GM04504 (cell line): ENCODE measurements at places on chromosomes 1 and 21.

GRCh38 chr1:207565546-207566468 lies 69.8 kb downstream of the CR1 start:
- no peak for DNase-seq

DNA sequence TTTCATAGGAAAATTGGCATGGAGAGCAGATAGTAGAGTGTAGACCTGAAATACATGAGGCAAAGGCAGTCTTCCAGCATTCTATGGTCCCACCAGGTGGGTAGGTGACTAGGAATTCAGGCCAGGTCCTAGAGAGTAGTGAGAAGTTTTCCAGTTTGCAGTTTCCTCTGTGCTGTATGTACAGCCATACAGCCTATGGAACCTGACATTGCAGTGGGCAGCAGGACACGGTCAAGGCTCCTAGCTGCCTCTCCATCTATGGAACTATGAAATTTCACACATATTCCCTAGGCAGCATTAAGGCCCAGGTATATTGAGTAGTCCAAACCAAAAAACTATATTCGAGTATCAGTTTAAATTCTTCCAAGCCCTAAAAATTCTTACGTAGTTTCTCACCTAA lies 16.3 kb downstream of the POGK start:
- DNase-seq, result no peak

GRCh38 chr1:46689356-46689755 lies 17.7 kb downstream of the TEX38 start:
- DNase-seq, result no peak

- peak; percentile 84 for DNase-seq
Observed at GRCh38 chr1:52002038-52002917, 11.8 kb upstream of the RAB3B start.

DNA sequence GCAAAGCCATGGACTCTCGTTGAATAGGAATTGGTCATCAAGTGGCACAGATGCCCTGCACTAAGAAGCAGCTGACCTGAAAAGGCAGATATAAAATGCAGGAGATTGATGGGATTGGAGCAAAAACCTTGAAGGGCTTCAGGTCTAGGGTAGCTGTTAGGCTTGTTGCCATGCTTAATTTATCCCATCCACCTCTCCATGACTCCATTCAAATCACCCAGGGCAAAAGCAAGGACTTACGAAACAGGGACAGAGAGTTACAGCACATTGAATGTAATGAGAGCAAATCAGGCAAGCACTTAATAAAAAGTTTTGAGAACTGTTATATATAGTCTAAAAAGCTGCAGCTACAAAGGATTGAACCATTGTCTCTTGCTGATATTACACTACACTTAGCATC lies 298.2 kb upstream of the ESRRG start:
- DNase-seq, result no peak

DNA sequence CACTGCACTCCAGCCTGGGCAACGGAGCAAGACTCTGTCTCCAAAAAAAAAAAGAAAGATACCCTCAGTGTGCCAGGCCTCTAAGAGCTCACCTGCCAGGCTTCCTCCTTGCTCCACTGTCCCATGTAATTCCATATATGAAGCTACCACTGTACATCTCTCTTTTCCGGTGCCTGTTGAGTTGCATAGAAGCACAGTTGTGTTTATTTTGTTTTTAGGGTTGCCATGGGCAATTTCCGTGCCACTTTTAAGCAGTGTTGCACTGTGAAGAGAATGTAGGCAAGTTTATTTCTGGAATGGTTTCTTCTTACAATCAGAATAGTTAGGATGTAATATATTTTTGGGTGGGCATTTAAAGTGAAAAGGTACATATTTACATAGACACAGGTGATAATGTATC lies 23.3 kb downstream of the MR1 start:
- no peak for DNase-seq

GRCh38 chr1:38489844-38490270 lies 369.7 kb downstream of the RRAGC start:
- DNase-seq, result no peak

DNA sequence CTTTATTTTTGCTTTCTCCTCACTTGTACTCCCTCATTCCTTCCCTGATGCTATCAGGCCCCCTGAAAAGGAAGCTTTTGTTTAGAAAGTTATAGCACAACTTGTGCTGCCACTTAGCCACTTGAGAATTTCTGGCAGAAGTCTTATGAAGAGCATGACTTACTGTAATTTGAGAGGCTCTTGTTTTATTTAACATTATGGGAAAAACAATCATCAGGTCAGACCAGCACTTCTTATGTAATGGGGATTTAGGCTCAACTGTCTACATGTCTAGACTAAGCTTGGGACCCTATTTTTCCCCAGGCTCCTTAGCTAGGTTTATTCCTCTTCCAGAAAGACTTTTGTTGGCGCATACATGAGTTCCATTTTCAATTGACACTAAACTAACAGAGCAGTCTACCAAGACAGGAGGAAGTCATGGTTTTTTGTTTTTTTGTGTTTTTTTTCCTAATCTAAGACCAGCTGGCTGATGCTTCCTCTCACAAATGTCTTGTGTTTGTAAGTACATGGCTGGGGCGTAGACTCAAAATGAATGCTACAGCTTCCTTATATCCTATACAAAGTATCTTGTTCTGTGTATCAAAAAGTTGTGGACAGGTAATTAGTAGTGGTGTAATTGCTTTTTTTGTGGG lies 31.5 kb downstream of the TNFSF4 start:
- peak; percentile 10 for DNase-seq

DNA sequence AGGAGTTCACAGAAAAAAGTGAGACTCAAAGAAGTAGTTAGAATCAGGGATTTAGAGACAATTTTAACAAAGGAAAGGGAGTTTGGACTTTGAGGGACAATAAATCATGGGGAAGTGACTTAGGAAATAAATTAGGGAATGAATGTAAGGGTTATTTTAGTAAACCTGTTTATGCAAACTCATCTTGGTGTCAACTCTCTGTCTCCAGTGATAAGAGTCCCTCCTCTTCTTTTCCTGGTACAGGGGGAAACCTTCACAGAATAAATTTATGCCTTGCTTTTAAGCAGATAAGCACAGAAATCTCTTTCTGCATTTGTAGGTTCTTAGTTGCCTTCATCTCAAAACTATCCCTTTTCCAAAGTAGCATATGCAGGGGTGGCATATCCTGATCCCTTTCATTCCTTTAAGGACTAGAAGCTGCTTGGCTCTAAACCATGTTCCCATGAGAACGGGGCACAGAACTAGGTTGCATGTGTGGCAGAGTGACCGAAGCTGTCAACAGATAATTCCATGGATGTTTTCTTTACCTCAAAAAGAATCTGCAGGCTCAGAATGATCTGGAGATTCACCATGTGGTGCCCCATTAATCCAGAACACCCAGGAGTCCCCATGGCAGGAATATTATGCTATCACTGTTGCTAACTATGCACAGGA lies 155.4 kb downstream of the ZNF648 start:
- DNase-seq, result no peak

DNA sequence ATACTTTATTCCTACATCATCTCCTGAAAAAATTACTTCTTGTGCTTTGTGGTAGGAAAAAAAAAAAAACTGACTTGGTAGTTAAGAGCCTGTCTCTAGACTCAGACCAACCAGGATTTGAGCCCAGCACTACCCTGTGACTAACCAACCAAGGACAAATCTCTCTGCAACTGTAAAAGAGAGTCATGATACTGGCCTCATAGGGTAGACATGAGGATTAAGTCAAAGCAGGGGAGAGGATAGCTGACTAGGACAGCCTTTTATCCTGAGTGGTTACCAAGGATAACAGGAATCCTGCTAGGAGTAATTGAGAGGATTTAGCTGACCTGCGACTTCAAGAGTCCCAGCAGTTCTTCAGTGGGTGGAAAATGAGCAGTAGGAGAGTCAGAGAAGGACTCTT lies 112.8 kb downstream of the C1orf21 start:
- DNase-seq, result no peak

- no peak for DNase-seq
Observed at GRCh38 chr1:218585511-218586184, 240.5 kb downstream of the TGFB2 start.

DNA sequence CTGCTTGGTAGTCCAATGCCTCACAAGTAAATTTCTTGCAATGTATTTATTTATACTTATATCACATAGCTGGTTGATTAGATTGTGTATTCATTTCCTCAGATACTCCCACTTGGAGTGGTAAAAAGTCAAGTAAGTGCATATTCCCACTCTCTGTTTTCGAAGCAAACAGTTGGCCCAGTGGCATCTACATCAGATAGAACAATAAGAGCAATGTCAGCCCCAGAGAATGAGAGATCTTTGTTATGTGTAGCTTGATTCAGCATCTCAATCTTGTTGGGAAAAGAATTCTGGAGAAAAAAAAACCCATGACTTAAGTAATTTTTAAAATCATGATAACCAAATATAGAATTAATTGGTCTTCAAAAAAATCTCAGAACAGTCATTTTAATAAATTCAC lies 25.5 kb downstream of the RGL1 start:
- no peak for DNase-seq

DNA sequence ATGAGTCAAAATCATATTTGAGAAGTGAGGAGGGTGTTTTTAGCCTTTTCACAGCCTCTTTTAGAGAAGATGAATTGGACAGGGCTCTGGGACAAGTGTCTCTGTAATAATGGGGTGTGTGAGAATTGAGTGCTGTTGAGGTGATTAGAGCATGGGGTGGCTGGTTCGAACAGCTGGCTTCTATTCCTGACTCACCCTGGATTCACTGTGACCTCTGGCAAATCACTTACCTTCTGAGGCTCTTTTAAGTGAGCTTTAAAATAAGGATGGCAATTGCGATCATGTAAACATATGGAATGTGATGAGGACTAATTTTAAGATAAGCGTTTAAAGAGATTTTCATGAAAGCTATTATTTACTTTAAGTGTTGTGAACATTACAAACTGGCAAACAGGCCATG lies 243.4 kb downstream of the ADGRL2 start:
- no peak for DNase-seq

DNA sequence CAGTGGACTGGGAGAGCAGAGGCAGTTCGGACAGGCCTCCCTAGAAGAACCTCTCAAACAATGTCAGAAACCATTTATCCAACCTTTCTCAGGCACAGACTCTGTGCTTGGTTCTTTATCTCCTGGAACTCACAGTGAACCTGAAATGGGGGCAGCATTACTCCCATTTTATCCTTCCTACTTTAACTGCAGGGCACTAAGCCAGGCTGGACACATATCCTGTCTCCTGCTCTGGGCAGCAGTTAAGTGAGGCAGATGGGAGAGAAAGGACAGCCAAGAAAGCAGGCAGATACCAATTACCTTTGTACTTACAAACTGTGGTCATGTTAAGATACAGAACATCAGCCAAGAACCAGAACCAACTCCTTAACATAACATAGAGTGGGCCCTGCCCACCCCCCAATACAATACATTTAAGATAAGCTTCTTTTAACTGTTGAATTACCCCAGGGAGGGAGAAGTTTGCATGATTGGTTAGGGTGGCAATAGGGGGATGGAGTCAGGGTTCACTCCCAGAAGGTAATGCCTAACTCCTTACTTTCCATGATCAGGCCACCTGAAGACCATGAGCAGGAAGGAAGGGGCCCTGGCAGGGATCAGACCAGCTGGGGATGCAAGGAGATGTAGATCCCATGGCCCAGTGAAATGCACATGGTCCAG lies 10.9 kb downstream of the KDF1 start:
- no peak for DNase-seq

DNA sequence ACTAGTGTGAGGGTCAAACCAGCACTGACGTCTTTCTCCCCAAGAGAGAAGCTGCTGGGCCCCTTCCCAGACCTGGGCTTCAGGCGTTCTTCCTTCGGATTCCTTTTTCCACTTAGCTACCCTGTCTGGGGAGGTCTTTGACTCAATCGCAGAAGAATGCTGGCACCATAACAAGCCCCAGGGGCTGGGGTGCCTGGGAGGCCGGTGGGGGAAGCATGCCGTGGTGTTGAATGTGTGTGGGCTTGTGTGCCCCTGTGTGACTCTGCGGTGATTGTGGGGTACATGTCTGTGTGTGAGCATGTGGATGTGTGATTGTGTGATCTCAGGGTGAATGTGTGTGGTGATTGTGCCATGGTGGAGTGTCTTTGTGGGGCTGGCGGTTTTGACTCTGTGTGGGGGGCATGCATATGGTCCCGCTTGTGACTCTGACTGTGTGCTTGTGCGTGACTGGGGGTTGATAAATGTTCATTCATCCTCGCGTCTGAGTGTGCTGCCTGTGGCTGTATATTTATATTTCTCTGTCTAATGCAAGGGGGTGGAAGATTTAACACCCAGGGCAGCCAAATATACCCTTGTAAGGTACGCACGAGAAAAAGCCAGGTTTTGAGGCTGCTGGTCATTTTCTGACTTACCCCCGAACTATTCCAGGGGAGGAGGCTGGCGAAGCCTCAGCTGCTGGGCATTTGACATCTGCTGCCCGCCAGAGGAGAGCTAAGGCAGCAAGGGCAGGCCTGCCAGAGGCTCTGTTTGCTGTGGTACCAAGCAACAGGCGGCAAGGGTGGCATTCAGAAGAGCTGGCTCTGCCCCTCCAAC lies 1.1 kb upstream of the SYNC start:
- peak; percentile 87 for DNase-seq

DNA sequence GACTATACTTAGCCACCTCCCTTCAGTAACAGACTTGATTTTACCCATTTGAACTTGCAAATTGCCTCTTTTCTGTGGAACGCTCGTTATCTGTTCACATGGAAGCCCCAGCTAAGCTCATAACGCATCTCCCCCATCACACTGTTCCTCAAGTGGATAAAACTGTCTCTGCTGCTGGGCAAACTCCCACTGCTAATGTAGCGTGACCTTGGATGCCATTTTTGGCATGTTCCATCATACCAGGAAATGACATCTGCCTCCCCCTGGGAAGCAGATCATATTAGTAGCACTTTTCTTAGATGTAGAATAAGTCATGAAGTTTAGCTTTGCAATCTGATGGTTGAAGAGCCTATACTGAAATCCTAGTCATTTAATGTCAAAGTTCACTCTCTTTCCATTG lies 528.7 kb upstream of the PLXNA2 start:
- DNase-seq, result no peak
